Muscle of arm (tissue), 14 donors: ENCODE measurements at places on chromosomes 11 and 22.
A peak's percentile ranks its signal among the peaks of the same experiment; 100 is the strongest.

DNA sequence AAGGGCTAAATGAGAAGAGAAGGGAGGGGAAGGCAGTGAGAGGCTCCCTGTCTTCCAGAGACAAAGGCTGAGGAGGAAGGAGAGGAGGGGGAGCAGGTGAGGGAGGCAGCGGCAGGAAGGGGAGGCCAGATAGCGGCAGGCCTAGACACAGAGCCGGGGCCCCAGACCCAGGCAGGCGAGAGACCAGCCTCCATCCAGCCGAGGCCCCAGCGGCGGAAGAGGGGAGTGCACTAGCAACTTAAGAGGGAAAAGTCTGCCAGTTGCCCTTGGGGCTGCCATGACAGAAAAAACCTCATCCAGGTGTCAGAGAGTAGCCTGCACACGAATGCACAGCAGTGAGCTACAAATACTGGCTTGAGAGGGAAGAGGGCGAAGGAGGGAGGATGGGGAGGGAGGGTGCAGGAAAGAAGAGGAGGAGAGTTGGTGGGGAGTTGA, 46.7 kb downstream of the IGLL1 start:
- no peak for DNase-seq

- DNase-seq = no peak
These were observed 6.2 kb downstream of the PDGFB start for GRCh38 chr22:39238561-39238960.

DNA sequence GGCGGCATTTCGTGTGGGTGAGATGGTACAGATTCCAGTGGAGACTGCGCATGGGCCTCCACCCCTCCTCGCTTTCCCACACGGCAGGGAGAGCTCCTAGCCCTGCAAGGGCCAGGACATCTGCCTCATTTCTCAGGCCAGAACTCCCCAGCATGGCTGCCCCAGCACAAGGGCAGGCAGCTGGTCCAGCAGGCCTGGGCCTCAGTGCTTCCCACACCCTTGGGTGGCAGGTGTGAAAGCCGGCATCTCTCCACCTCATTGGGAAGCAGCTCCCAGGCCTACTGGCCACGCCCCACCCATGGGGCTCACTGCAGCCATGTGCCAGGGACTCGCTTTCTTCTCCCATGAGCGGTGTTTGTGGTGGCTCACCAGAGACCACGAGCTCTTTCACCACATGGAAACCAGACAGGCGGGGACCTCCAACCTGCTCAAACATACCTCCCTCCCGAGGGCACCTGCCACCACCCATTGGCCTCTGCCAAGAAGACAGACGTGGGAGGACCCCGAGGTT, 79.1 kb downstream of the NAT10 start:
- DNase-seq = no peak

- peak; percentile 35 for DNase-seq
These were observed 125.4 kb downstream of the CASP12 start for GRCh38 chr11:104772806-104773241.

DNA sequence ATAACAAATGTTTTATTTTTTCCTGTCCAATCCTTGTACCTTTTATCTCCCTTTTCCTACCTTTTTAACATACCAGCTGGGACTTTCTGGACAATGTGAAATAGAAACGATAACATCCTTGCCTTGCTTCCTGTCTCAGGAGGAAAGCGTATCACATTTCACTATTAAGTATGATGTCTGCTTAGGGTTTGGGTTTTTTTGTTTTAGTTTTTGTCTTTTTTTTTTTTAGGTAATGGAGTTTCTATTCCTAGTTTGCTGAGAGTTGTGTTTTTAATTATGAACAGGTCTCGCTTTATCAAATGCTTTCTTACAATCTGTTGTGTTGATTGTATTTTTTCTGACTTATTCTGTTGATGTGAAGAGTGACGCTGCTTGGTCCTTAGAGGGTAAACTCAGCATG, 64.2 kb upstream of the KCNQ1OT1 start:
- no peak for DNase-seq

DNA sequence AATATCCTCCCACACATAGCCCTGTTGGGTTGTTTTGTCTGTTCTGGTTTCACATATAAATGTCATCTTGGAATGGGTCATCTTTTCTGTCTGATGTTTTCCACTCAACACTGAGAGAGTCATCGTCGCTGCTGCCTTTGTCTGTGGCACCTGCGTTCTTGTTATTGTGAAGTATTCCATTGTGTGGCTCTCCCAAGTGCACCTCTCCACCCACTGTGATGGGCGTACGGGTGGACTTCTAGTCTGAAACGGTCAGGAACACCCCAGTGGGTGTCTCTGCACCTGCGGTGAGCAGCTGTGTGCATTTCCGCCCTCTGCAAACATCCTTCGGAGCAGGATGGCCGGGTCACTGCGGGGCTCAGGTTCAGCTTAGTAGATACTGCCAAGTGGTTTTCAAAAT, 34.5 kb upstream of the RTL6 start:
- no peak for DNase-seq
